ENCODE measurements at places on chromosomes 3 and 15.

DNA sequence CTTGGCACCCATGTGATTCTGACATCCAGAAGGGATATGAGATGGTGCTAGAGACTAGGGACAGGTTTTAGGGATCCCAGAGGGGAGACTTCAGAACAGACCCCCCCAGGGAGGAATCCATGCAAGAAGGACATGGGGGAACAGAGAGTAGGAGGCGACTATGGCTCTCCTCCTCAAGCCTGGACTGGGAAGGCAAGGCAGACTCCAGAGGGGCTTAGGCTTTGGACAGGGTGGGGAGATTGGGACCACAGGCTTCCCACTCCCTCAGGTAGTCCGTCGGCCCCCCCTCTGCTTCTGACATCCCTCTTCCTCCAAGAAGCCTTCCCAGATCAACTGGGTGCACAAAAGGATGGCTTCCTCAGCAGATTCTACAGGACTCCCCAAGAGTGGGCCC is 3.0 kb upstream of the VIPR1 start:
- peak; percentile 17 for DNase-seq

DNA sequence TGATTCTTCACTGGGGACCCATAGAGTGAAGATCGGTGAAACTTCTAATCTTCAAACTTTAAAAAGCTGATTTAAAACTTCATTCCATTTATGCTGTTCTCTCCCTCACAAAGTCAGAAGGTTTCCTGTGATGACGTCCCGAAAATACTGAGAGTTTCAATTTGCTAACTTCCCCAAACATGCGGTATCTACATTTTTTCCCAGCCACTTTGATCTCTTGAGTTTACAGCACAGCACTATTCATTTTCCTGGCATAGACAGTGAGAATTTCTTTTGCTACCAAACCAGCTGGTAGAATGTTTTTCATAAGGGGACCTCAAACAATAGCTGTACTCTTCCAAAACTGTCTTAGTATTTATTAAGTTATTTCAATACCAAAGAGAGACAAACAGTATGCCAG is 156.8 kb downstream of the LSAMP start:
- no peak for DNase-seq

DNA sequence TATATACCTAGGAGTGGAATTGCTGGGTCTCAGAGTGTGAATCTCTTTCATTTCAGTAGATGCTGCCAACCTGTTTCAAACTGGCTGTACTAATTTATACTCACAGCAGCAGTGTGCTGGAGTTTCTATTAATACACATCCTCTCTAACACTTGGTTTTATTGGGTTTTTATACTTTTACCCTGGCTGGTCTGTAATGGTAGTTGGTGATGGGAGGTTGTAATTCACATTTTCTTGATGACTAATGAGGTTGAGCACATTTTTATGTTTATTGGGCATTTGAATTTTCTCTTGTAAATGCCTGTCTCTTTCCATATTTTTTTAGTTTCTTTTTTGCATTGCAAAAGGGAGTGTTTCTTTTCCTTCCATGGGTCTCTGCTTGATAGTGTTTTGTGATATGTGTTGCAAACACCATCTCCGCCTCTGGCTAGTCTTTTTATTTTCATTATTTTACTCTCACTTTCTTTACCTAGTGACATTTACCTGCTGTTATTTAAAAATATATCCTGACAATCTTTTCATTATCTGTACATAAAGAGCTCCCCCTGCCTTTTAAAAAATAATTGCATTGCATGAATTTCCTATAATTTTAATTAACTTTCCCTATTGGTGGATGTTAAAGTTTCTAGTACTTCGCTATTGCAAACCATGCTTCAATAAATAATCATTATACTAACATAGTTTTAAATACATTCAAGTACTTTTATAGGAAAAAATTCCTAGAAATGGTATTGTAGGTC is 49.0 kb upstream of the GCNT3 start:
- DNase-seq: no peak

DNA sequence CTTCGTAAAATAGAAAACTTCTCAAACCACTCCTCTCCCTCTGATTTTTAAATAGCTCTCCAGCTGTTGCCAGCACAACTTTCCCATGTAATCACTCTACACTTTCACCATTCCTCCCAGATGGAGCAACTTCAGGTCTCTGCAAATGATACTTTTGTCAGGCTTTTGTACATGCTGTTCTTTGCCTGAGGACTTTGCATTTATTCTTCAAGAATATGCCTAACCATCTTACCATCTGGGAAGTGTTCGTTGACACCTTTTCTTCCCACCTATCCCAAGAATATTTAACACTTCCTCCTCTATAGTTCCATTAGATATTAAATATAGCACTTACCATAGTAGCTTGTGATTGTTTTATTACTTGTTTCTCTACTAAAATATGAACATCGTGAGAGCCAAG is 703.7 kb downstream of the CADM2 start:
- DNase-seq: no peak

DNA sequence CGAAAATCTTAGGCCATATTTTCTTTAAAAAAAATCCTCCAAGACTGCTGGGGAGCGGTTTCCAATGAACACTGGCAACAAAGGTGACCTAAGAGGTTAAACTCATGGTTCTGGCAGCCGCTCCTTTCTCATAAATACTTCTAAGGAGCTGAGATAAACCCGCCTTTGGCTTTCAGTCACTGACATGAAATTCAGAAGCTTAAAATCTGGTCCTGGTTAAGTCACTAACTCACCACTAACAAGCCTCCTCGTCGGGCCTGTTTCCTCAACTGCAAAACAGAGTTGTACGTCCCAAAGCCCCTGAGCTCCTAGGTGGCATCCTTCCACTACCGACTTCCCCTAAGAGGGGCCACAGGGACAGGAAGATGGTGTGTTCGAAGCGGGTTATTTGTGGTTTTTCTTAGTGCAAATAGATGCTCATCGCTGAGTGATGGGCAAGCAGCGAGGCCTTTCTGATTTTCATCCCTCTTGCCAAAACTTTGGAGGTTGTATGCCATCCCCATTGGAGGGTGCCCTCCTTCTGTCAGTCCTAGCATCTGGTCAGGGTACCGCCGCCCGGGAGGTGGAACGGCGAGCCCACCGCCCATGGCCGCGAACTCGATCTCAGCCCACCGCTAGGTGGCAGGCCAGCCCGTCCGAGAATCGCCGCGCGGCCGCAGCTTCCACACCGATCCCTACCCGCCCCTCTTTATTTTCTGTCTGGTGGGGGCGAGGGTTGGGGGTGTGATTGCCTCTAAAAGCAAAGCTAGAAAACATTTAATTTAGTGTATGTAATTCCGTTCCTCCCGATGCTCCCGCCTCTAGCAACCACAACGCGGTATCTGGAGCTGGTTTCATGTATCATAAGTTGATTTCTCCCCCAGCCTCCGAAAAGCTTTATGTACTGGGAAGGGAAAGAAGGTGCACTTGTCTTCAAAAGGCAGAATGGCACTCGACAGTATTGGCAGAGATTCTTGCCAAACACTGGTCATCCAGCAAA is 4.6 kb downstream of the BCL6 start:
- peak; percentile 75 for DNase-seq

Data from H9 (cell line).